Smooth muscle cell of the brain vasculature (primary cell): ENCODE measurements at places on chromosomes 2 and 18.
A peak's percentile ranks its signal among the peaks of the same experiment; 100 is the strongest.

GRCh38 chr18:52701219-52701935 is 361.4 kb downstream of the DCC start:
- DNase-seq: no peak

- DNase-seq: no peak
These were observed 189.1 kb downstream of the INHBB start for GRCh38 chr2:120535081-120535480.

- no peak for DNase-seq
These were observed 46.4 kb upstream of the PMAIP1 start for GRCh38 chr18:59853380-59853779.

DNA sequence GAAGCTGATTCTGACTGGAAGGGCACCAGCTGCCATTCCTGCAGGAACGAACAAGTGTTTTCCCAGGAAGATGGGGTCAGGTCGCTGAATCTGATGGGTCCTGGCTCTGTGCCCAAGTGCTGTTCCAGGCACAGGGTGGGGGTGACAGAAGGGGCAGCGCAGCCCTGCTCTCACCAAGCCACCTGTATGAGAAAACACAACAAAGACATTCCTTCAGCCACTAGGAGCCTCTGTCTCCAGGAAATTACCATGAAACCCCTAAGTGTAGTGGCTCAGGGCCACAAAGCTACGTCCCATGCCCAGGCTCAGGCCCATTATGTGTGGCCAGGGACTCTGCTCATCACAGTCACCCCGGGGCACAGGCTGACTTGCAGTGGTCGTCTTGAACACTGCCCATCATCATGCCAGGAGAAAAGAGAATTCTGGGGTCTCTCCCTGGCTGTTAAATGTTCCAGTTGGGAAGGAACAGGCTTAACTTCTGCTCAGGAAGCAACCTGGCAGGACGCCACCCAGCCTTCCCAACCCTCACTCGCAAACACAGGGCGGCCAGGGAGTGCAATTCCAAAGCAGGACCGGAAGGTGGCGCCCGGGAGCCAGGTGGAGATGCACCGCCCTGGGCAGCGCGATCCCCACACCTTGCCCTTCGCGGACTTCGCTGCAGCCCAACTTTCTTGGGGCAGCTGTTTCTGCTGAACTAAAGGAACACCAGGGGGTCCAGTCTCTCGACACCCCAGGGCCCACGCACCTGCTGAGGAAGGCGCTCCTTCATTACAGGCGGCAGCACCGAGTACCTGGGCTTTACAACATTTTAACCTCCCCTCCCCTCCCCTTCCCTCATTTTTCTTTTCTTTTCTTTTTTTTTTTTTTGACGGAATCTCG is 11.0 kb upstream of the SFTPB start:
- peak; percentile 49 for DNase-seq

- DNase-seq: no peak
These were observed 373.0 kb downstream of the RIT2 start for GRCh38 chr18:42742474-42742873.

- DNase-seq: no peak
These were observed 32.3 kb downstream of the ZCCHC2 start for GRCh38 chr18:62555135-62555534.

- no peak for DNase-seq
These were observed 119.7 kb upstream of the NFATC1 start for GRCh38 chr18:79275992-79276391.
